Osteocyte (in vitro differentiated cells): ENCODE measurements at places on chromosomes 6 and 20. TPM values are rescaled to one million over a fixed set of nuclear protein-coding genes. Genes with fewer than 3 reads are reported as not detected.

GRCh38 chr6:158475344-158476302, 84.3 kb upstream of the TMEM181 start:
- DNase-seq = no peak

DNA sequence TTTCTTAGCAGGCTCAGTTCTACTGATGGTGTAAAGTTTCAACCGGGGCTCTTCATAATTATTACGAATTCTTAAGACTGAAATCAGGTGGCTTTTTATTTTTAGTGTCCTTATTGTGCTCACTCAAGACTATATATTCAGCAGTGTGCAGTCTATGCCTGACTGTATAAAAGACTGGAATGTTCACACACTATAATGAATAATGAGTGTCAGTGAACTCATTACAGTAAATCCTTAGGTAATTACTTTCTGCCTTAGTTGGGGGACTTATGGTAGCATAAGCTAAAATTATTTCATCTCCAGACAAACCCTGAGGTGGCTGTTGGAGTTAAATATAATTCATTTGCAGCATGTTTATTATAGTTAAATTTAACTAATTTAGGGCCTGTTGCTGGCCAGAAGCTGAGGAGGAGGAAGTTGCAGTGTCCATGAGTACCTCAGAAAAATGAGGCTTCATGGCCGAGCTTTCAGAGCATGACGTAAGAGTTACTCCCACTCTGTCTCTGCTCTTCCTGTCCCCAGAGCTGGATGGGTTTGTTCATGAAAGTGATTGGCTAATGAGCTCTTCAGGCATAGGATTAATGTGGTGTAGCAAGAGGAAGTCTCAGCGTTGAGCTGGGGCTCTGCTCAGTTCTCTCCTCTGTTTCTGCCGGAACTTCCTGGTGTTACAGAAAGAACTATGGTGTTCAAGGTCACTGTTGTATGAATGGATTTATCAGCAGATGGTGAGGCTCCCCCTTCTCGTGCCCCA, 335.7 kb downstream of the NRN1 start:
- DNase-seq = no peak

Gene PPP1R3G
- 0.29 and 0.40 TPM in 2 replicates for total RNA-seq

GRCh38 chr20:3172933-3173609, at the start of gene LZTS3:
LZTS3 (minus strand) TSS chr20:3173549; CDS start chr20:3167163, 6,386 bp downstream.
- peak; percentile 88 for DNase-seq

DNA sequence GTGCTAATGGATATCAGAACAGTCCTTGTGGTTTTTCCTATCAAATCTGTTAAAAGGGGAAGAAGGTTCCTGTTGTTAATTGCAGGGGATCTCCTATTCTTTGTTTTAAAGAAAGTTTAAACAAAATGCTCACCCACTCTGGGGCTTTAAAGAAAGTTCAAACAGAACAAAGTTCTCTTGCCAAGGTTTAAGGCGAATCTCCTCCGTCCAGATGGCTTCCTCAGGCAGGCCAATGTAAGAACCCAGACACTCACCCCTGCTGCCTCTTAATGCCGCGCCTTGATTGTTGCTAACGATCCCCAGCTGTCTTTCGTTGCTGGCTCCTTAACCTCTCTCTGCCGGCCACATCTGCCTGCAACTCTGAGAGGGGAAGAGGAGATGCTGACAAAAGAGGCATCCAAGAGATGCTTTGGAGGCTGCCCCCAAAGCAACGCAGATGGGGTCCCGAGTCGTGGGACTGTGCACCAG, 235.0 kb upstream of the PRDM1 start:
- DNase-seq = no peak

Gene C4A
- 13.5 and 15.2 TPM in 2 replicates for total RNA-seq

Gene TNXB
- 13.1 and 13.9 TPM in 2 replicates for total RNA-seq

DNA sequence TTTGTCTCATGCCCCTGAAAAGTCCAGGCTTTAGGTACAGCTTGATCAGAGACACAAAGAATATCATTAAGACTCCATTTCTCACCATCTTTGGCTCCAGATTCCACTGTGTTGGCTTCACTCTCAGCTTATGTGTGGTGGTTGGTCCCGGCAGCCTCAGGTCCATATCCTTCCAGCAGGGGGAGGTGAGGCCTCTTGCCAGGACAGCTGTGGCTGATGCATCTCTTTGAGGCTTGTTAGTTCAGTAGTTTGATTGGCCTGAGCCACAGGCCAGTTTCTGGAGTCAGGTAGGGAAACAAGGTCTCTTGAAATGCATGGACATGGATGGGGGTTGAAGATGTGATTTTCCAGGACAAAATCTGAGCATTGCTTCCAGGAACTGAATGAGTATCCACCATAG, 62.4 kb downstream of the JAG1 start:
- no peak for DNase-seq

DNA sequence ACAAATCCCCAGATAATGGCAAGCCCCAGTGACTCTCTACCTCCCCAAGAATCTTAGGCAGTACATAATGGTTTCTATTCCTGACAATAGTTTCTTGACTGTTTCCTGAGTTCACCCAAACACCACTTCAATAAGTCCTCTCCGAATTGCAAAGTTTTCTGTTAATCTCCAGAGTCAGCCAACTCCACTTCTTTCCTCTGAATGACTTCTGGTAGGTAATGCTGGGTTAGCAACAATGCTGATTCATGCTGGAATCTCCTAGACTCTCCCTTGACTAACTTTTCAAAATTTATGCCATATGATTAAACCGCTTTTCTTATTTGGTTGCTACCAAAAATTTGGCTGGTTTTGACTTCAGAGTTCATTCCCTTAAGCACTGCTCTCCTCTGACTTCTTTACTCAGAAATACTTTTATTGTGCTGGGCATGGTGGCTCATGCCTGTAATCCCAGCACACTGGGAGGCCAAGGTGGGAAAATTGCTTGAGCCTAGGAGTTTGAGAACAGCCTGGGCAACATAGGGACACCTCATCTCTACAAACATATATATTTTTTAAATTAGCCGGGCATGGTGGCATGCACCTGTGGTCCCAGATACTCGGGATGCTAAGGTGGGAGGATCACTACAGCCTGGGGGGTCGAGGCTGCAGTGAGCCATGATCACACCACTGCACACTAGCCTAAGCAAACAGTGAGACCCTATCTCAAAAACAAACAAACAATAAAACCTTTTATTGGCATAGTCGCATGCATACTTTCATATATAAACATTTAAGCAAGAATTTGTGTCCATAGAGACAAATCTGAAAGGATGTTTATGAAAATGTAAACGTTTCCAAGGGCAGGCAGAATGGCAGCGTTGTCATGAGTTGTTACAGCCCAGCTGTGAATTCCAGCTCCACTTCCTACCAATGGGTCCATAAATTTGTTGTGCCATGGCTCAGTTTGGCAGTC, 249.3 kb upstream of the PLN start:
- DNase-seq = no peak

Gene HCK
- total RNA-seq = not detected in 2 replicates

DNA sequence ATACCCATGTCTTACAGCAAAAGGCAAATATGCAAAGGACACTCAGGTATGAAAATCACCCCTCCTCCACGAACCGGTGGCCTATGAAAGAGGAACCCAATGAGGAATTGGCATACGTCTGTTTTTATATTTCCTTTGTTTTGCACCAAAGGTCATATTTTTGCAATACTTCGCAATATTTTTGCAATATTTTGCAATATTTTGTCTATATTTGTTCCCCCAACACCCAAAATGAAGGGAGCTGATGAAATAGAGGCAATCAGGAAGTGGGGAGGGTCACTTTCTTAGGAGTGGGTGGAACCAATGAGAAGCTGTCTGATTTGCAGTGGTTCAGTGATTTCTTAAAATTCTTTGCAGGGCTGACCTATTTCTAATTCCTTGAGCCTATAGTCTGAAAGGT, 296.8 kb upstream of the TSHZ2 start:
- DNase-seq = no peak

GRCh38 chr6:17392978-17393891, at the start of gene CAP2:
CAP2 (plus strand) TSS chr6:17393595; CDS start chr6:17421556, 27,961 bp downstream.
- DNase-seq = peak; percentile 90
